ENCODE measurements at places on chromosomes 7 and 10.

DNA sequence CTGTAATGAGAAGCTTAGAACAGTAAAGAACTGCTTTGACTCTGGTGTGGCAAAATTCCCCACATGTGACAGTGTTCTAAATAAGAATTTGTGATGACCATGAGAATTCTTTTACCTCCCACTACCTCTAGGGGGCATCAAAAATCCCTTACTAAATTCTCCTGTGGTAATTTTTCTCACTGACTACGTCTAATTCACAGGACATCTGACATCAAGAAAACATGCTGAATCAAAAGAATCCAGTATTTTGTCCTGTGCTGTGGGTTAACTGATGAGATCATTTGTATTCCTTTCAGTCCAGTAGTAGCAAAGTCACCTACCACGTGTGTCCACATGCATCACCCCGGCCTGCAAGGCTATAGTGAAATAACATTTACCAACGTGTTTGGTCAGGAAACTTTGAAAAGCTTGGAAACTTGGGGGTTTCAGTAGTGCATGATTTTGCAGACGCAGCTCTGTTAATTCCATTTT lies 103.8 kb downstream of the ATE1 start:
- DNase-seq = no peak

GRCh38 chr10:49394933-49395740 lies 752 bp downstream of the DRGX start:
- no peak for DNase-seq

GRCh38 chr7:99648843-99649242 lies 31.0 kb downstream of the CYP3A5 start:
- DNase-seq = no peak

GRCh38 chr7:142568435-142569097 lies 180.7 kb upstream of the PRSS1 start:
- no peak for DNase-seq

DNA sequence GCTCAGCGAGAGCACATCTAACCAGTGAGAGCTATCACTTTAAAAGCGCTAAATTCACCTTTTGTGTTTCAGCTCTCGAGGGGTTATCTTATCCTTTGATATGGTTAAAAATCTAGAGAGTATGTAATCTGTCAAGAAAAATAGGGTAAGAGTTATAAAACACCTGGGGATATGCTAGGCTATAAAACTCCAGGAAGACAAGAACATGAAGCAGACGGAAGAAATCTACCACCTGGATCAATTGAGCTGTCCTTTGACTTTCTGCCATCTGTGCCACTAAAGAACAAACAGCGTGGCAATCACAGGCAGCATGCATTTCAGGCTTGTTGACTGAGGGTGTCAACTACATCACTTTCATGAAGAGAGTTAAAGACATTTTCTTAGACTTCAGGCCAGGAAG lies 83.1 kb downstream of the ZNF248 start:
- DNase-seq = no peak

DNA sequence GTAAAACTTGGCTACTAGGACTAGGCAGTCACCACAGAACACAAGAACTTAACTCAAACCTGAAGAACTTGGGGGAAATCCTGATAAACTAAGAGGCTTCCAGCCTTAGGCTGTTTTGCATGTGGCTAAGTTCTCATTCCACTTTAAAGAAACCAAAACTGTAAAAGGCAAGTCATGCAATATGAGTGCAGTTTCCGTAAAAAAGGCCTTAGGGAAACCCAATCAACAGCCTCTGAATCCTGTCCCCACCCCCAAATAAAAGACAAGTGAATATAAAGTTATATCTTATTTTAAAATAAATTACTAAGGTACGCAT lies 95.1 kb downstream of the USP6NL start:
- DNase-seq = no peak

- no peak for DNase-seq
These were observed 5.6 kb downstream of the BAG3 start for GRCh38 chr10:119656760-119657159.
